ENCODE measurements at places on chromosomes 4 and X.

- peak; percentile 93 for DNase-seq
Measured at GRCh38 chrX:152637649-152638442, at the start of gene GABRQ. Gene GABRQ, plus strand, starts transcription at chrX:152637895. Its CDS starts 308 bp downstream, at chrX:152638203.

GRCh38 chr4:125710766-125711165, 396.0 kb downstream of the FAT4 start:
- DNase-seq: peak; percentile 52

DNA sequence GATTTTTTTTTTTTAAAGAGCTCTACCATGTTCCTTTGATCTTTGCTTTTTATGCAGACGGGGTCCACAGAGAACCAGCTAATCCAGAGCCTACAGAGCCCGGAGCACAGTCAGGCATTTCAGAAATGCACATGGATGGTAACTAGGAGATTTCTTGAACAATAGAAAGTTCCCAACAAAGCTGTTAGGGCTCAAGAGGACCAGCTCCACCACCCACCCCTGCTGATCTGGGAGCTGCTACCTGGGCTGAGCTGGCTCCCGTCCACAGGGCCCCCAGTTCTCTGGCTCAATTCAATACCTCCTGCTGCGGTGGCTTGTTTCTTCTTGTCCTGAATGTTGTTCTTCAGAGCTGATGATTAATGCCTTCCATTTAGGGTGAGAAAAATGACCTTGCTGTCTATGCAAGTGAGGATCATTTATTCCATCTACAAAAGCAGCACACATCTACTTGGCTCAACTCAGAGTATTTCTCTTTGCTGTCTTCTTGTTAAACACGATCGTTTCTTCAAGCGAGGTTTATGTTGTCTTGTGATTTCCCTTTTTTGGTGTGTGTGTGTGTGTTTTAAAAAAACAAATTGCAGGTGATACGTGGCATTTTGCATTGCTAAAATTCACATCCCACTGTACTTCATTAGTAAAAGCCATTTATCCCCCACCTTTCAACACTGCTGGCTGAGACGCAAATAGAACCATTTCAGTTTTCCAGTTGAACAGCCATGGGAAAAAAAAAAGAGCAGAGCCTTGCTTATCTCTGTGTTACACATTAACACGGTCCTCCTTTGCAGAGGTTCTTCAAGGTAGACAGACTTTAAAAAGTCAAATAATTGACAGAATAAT, 31.3 kb downstream of the IGFBP7 start:
- DNase-seq: peak; percentile 94

DNA sequence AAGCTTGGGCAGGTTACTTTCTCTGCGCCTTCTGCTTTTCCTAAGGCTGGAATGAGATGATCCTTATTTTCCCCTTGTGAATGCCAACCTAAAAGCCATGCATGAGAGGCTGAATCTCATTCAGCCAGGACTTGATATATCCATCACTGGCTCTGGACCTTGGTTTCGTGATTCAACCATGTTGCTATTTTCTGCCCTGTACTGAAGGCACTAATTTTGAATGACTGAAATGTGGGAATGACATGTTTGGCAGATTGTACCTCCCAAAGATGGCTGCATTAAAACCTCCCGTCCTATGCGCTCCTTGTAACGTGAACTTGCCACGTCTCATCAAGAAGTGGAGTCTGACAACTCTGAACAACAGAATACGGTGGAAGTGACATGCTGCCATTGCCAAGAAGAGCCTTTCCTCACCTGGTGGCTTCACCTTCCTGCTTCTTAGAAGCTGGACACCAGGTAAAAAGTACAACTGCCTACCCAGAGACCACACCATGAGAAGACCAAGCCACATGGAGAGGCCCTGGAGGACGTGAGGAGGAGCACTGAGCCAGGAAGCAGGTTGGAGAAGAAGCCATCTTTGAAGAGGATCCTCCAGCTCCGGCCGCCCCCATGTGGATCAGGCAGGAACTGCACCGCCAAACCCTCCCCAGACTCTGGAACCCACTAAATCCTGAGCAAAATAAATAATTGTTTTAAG, 174.5 kb downstream of the NSUN7 start:
- DNase-seq: peak; percentile 64

DNA sequence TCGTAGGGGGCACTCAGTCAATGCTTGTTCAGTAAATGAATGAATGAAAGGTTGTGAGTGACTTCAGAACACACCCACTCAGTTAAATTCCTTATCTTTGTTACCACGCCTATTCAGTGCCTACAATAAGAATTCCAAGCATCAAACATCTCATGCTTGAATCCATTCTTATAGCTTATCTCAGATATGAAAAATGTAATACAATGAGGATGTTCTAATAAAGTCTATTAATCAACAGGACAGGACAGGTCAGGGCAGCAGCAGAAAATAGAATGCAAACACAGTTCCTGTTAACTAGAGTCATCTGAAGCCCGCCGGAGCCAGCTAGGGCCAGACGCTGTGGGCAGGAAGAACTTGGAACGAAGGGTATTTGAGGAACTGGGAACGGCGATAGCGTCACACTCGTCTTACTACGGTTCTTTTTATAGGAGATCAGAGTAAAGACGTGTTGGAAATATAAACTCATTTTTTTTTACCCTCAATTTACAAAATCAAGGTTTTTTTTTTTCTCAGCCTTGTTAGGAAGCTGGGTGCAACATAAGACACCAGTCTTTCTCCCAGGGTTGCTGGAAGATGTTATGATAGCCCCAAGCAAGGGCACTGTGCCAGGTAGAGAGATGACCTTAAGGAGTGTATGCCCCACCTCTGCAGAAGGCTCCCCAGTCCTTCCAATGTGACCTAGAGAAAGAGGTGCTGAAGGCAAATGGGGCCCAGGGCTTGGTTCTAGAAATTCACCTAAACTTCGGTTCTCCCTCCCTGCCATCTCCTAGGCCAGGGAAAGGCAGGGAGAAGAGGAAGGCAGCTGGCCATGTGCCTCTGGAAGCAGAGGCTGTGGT, 48.3 kb downstream of the SEL1L3 start:
- no peak for DNase-seq

- peak; percentile 21 for DNase-seq
Measured at GRCh38 chr4:37471971-37472370, 214.2 kb downstream of the RELL1 start.

DNA sequence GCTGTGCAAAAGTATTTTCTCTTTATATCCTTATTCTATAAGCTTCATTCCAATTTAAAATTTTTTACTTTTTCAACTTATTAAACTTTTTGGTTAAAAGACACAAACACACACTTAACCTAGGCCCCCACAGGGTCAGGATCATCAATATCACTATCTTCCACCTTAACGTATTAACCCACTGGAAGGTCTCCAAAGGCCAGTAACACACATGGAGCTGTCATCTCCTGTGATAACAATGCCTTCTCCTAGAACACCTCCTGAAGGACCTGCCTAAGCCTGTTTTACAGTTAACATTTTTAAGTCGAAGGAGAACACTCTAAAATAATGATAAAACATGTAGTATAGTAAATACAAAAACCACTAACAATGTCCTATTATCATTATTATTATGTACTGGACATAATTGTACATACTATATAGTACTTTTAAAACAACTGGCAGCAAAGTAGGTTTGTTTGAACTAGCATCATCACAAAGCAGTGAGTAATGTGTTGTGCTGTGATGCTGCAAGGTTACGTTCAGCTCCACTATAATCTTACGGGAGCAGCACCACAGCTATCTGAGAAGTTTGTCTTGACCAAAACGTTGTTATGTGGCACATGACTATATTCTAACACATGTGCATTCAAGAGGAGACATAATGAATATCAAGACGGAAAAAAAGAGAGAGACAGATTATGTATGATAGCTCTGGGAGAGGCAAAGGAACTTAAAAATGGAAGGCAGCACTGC, 33.7 kb downstream of the DHX15 start:
- no peak for DNase-seq

DNA sequence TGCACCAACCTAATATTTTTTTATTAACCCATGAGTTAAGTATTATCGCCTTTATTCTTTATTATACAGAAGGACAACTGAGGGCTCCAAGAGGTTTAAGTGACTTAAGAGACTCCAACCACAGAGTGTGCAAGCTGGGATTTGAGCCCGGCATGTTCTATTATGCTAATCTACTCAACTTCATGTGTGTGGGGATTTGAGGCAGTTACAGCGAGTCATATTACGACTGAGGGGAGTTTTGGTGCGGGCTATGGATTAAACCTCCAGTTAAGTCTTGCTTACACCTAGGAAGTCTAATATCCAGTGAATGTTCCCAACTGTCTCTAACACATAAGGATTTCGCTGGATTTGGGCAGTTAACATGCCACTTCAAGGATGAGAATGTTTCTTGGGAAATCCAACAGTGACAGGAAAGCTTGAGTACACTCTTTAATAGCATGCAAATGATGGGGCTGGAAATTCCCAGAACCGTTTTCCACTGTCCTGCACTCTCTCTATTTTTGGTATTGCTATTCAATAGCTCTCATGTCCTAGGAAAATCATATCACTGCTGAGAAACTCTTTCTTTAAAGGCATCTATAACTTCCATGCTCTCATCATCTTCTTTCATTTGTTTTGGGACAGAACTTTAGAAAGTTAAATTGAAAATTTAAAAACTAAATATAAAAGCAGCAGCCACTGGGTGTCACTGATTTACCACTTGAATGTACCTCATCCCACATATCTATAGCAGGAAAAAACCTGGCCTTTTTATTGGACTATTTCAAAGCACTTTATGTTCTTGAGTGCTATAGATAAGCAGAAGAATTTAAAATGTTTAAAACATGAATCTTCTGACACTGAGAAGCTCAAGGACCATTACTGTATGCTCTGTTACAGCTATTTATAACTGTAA, 165.1 kb upstream of the TTC29 start:
- no peak for DNase-seq

DNA sequence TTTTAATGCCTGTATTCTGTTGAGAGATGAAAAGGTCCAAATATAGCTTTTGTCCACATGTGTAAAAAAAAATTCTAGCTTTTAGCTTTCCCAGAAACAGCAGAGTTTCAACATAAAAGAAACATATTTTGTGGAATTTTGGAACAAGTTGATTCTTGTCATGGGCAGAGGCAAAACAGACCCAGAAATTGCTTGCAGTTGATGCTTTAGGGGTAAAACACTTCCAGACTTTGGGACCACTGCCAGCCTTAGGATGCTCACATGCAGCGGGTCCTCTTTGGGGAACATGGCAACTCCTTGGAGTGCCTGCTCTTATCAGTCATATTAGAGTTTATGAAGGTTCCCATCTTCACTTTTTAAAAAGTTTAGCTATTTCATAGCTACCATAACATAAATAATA, 30.4 kb downstream of the DCLK2 start:
- DNase-seq: no peak

DNA sequence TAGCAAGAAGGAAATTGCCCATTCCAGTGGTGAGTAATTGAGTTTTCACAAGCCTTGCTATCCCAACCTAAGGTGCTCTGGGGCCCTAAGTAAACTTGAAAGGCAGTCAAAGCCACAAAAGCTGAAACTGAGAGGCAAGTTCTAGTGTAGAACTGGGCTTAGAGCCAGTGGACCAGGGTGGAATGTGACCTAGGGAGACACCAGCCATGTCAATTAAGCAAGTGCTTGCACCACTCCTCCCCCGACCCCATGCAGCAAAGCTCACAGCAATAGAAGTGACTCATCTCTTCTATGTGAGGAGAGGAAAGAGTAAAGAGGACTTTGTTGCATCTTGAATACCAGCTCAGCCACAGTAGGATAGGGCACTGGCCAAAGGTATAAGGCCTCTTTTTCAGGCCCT, 486.1 kb upstream of the POU3F4 start:
- peak; percentile 36 for DNase-seq

DNA sequence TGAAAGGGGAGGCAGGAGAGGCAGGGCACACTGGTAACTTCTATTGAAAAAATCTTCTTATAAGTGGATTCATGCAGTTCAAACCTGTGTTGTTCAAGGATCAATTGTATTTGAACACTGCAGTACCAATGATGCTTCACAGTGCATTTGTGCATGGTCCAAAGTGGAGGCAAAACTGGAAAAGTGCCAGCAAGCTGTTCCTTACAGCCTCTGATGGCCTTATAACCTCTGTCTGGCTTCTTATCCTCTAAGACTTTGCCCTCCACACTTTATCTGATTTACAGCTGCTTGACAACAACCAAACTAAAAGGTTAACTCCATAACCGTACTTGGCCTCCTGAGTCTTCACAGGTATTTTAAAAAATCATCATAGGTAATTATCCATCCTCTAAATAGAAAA, 40.4 kb downstream of the MAGEB17 start:
- no peak for DNase-seq

GRCh38 chrX:39653691-39654090, 444.1 kb downstream of the BCOR start:
- DNase-seq: peak; percentile 70

- DNase-seq: peak; percentile 23
Measured at GRCh38 chr4:101944649-101945048, 154.1 kb downstream of the BANK1 start.

DNA sequence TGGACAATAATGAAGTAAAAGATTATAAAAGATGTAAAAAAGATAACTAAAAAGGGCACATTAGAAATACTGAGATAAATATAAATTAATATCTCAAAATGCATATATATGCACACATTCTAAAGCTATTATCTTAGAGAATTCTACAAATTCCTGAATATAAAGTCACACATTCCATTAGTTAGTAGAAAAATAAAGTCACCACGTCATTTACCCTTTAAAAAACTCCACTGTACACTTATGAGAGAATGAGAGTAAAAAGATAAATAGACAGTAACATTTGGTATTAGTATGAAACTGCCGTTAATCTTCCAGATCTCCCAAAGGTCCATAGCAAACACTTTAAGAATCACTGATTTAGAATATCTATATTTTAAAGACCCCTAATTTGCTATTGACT, 67.2 kb upstream of the IL15 start:
- no peak for DNase-seq

DNA sequence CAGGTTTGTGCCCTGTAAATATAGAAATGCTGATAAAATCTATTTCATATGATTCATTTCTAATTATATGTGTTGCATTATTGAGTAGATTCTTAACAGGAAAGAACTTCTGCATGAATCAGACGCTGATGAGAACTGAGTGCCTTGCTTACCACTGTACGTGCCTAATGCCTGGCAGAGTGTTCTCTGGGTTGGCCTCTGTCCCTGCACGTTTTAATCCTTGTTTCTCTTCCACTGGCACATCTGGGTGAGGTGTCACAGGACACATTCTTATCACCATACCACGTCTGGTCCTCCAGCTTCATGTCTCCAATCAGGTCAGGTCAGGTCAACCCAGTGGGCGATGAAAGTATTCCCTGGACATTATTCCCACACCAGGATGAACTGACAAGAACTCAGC, 53.6 kb downstream of the KLF3 start:
- DNase-seq: no peak

All from mesendoderm (in vitro differentiated cells).